Stimulated activated CD8-positive, alpha-beta memory T cell treated with anti-CD3 and anti-CD28 coated beads, Interleukin-15, amount 100 ng/mL, for 48 hours (primary cell): ENCODE measurements at places on chromosomes 1 and 21.

- DNase-seq: peak; percentile 43
These were observed 5.3 kb downstream of the HES2 start for GRCh38 chr1:6414443-6414844.

DNA sequence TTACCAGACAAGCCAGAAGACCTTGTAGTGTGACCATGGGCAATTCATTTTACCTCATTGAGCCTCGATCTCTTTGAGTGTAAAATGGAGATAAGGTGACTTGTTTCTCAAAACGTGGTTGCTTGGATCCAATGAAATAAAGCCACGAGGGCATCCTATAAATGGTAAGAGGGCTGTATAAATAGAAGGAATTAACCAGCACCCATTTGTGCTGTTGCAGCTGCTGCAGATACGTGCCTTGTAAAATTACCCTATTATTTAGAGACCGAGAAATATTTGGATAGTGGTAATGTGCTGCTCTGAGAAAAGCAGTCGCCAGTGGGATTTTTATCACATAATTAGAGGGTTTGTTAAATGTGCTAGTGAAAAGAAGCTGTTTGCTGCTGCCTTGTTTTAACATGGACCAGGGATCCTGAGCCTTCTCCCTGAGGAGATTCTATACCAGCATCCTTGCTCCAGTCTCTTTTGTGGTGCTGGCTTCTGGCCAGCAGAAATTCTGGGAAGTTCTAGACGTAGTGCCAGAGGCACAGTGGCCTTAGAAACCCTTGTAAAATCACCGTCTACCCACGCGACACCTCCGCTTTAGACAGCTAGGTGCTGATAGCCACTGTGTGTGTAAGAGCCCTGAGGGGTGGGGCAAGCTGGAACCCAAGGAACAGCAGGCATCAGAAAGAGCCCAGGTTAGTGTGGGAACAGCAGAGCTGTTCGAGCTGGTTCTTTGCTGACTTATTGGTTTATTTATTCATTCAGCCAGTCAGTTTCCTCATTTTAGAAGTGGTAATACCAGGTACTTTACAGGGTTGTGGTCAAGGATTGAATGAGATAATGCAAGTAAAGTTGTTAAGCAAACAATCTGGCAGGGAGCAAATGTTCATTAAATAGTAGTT lies 137.5 kb downstream of the NOS1AP start:
- no peak for DNase-seq

DNA sequence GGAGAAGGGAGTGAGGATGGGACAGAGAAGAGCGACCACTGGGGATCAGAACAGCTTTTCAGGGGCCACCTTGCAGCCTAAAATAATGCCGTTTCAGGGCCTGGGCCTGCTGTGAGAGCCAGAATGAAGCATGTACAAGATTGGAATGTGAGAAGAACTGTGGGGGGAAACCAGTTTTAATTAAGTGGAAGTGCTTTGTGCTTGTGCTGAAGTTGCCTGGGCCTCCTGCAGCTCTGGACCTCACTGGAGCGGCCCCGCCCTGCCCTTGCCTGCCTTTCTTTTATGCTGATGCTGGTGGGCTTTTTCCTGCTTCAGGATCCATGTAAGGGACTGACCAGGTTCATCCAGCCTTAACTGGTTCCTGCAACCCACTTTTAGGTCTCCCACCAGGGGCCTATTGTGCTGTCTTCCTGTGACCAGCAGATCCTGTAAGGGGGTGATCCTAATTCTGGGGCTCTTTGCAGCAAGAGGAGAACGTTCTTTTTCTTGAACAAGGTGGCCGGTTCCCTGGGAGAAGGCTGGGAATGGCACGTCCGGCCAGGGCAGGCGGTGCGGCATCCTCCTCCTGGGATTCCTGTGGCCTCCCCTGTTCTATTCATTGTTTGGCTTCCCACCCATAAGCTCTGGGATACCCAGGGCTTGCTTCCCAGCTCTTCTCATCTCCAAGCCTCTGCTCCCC lies 3.2 kb downstream of the C1orf226 start:
- no peak for DNase-seq

- DNase-seq: no peak
These were observed 43.8 kb downstream of the C1orf198 start for GRCh38 chr1:230824551-230824918.

GRCh38 chr1:36881068-36881405 lies 153.3 kb downstream of the GRIK3 start:
- no peak for DNase-seq

DNA sequence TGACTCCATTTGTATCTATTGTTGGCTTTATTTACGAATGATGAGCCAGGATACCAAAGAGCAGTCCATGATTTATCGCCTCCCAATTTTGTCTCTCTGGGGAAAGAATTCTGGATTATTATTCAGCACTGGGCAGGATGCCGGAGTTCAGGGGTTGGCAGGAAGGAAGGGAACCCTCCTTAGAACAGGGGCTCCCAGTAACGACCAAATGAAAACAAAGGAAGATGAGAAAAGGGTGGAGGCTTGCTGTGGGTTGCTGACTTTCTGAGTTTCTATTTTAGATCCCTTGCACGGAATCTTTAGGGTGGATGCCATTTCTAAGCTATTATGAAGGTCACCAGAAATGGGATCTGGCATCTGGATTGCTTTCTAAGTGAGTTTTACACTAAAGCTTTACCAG lies 231.2 kb upstream of the LYPLAL1 start:
- DNase-seq: no peak

DNA sequence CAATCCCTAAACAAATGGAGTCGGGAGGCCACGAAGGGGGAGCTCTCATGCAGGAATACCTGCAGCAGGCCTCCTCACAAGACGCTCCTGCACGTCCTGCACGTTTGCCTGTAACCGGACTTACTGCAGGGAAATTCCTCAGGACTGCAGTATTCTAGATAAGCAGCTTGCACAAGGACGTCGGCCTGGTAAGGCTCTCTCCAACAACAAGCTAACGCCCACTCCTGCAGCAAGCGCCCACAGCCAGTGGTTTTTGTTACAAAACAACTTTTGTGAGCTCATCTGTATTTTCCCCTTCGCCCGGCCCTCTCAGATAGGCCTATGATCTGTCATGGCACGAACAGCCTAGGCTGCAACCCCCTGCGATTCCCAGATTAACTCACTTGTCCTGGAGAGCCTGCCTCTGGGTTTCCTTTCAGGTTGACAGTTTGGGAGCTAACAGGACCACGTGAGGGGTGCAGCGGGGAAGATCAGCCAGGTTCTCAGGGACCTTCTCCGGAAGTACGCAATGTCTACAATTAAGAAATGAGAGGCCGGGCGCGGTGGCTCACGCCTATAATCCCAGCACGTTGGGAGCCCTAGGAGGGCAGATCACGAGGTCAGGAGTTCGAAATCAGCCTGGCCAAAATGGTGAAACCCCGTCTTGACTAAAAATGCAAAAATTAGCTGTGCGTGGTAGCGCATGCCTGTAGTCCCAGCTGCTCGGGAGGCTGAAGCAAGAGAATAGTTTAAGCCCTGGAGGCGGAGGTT lies 921 bp upstream of the MIB2 start:
- no peak for DNase-seq

DNA sequence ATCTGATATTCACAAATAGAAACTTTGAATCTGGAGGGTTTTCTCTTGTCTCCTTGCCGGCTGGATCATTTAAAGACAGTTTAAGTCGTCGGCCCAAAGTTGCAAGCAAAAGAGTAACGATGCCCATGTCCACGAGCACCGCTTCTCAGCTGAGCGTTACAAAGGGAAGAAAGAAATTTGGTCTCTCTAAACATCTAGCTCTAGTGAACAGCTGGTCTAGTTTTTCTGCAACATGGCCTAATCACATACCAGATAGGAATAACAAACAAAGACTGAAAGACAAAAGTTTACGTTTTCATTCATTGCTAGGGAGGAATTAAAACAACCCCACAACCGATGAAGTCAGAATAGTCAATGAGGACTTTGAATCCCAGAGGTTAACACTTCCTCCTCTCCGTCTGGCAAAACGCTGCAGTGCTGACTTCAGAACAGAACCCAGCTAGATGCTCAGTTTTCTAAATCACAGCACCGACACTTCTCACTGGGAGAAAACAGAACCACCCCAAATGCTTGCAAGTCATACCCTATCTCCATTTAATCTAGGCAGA lies 69.4 kb downstream of the NTPCR start:
- no peak for DNase-seq

- DNase-seq: no peak
These were observed 48.5 kb upstream of the ZNF644 start for GRCh38 chr1:91070298-91070697.

DNA sequence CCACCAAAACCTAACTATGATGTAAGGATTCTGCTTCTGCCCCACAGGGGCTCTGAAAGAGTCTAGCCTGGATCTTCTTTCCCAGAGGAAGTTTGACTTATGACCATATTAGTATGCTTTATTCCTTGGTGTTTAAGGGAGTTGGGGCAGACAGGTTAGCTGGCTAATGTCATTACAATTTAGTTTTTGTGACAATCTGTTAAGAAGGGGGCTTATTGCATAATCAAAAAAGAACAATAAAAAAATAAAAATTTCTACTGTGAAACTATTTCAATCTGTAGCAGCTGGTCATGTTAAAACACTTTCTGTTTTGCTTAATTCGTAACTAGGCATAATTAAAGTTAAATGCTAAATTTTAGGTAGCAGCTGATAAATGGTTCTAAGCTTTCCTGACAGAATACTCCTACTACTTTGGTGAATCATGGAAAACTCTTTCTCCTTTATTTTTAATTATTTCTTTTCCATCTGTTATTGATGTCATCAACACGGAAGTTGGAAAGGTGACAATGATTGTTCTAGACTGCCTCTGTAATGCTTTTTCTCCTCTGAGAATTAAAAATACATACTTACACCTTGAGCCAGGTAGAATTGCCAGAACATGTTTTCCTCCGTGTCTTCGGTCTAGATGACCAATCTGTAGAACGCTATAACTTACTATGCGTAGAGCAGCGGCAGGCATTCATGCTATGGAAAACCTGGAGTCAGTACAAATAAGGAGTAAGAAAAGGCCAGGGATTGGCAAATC lies 18.6 kb downstream of the DYRK3 start:
- no peak for DNase-seq

GRCh38 chr1:202189001-202189790 lies 4.4 kb upstream of the LGR6 start:
- DNase-seq: peak; percentile 57

GRCh38 chr21:29231756-29232529 lies 66.8 kb upstream of the BACH1 start:
- no peak for DNase-seq
